ENCODE measurements at places on chromosomes 16 and 17.

DNA sequence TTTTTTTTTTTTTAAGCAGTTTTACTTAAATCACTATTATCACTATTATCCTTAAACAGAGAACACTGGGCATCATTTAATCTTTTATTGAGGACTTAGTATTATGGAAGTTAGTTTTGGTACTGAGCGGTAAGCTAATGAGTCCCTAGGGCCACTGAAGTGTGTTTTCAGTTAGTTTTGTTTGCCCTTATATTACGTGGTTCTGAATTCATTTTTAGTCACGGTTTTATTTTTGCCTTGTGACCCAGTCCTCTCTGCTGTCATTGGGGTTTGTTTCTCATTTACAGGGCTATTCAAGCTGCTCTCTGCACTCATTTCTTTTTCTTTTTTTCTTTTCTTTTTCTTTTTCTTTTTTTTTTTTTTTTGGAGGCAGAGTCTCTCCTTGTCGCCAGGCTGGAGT is 17.3 kb downstream of the RABEP1 start:
- DNase-seq = no peak

DNA sequence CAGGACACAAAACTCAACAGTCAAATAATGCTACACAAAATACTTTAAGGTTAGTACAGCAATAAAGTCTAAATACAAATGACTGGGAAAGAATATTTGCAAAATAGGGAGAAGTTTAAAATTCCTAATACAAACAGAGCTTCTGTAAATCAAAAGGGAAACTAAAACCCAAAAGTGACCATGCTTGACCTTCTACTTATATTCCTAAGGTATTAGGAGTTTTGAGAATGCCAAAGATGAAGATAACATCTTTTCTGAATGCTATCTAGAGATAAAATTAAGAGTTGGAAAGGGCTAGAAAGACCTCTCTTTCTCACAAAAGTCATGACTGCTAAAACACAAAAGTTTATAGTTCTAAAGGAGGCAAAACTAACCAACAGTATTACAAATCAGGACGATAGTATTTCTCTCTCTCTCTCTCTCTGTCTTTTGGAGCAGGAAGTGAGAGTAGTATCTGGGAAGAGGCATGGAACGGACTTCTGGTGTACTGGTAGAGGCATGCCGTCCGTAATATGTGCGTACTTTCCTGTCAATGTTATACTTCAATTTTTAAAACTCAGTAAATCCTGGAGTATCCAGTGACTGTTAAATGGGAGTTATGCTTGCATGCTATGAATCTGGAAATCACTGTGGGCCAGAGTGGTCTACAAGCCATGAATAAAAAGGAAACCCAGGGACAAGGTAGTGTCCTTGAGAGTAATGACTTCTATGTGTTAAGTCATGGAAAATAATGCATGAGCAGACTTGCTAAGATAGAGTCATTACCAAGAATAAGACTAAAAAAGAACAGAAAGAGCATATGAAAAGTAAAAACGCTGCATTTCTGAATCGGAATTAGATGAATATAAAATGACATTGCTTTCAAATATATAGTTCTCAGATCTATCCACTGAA is 49.7 kb upstream of the ANKFY1 start:
- no peak for DNase-seq

- no peak for DNase-seq
Observed at GRCh38 chr17:43717913-43718312, 40.7 kb downstream of the SOST start.

DNA sequence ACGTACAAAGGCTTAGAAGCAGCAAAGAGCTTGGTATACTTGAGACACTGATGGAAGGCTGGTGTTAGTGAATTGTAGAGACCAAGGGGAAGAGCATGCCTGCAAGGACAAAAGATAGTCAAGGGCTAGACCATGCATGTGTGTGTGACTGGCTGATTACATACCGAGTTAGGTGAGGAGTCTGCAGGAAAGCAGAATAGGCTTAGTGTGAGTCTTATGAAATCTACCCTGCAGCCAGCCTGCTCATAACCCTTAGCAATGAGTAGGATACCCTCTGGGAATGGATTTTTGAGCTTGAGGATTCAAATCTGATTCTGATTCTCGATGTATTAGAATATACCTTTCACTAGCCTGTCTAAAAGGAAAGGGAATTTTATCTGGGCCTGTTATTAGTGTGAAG is 77.0 kb downstream of the TANGO6 start:
- no peak for DNase-seq

GRCh38 chr17:10077561-10078299 is 120.7 kb downstream of the GAS7 start:
- no peak for DNase-seq

GRCh38 chr16:22684574-22685458 is 129.1 kb upstream of the HS3ST2 start:
- no peak for DNase-seq

DNA sequence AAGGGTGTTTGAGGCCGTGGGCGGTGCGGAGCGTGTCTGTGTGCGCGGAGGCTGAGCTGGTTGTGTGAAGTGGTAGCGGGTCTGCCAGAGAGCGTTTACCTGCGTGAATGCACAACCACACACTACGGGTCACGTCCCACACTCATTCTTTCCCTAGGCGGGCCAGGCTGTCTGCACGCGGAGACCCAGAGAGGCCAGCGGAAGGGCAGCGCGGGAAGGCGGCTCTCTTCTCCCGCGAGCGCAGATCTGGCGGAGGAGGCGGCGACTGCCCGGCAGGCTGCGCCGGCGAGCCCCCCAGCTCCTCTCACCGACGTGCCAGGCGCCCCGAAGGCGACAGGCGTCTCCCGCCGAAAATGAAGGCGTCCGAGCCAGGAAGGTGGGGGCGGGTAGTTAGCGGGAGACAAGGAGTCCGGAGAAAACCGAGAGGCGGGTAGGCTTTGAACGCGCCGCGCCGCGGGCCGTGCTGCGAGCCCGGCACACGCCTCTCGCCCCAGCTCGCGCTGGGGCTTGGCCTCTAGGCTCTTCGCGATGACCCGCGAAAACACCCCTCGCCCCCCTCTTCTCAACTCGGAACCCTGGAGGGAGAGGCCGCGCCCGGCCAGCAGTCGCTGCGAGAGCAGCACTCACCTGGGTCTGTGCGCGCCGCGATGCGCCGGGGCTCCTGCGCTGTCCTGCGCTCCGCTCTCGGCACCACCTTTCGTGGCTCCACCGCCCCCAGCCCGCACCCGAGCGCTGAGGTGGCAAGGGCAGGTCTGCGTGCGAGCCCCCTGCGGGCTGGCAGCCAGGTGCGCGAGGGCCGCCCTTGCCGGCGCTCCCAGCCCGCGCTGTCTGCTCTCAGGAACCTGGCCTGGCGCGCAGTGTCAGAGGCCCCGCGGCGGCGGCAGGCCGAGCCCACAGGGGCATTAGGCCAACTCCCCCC is 2.0 kb upstream of the FOXF1 start:
- DNase-seq = no peak

- DNase-seq = no peak
Observed at GRCh38 chr17:335691-336090, 16.9 kb downstream of the RPH3AL start.

- no peak for DNase-seq
Observed at GRCh38 chr16:67571981-67572431, 9.7 kb downstream of the CTCF start.

DNA sequence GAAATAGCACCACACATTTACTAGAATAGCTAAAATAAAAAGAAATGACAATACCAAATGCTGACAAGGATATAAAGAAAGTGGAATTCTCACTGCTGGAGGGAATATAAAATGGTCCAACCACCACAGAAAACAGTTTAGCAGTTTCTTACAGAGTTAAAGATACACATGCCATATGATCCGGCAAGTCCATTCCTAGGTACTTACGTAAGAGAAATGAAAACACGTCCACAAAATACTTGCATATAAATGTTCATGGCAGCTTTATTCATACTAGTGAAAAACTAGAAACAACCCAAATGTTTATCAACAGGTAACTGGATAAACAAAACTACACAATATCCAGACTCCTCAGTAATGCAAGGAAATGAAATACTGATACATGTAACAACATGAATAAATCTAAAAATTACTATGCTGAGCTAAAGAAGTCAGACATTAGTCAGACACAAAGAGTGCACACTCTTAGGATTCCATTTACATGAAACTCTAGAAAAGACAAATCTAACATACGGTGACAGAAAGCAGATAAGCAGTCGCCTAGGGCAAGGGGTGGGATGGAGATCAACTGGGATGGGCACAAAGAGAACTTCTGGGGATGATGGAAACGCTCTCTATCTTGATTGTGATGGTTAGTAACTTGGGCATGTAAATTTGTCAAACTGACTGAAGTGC is 76.4 kb downstream of the SMG6 start:
- DNase-seq = no peak

GRCh38 chr17:2755891-2756724 is 6.7 kb upstream of the CCDC92B start:
- no peak for DNase-seq

- no peak for DNase-seq
Observed at GRCh38 chr17:57420734-57421717, 164.7 kb downstream of the MSI2 start.

GRCh38 chr17:77877036-77877435 is 81.5 kb upstream of the TNRC6C start:
- DNase-seq = no peak
